ENCODE measurements at places on chromosomes 16 and 17.
A peak's percentile ranks its signal among the peaks of the same experiment; 100 is the strongest.

DNA sequence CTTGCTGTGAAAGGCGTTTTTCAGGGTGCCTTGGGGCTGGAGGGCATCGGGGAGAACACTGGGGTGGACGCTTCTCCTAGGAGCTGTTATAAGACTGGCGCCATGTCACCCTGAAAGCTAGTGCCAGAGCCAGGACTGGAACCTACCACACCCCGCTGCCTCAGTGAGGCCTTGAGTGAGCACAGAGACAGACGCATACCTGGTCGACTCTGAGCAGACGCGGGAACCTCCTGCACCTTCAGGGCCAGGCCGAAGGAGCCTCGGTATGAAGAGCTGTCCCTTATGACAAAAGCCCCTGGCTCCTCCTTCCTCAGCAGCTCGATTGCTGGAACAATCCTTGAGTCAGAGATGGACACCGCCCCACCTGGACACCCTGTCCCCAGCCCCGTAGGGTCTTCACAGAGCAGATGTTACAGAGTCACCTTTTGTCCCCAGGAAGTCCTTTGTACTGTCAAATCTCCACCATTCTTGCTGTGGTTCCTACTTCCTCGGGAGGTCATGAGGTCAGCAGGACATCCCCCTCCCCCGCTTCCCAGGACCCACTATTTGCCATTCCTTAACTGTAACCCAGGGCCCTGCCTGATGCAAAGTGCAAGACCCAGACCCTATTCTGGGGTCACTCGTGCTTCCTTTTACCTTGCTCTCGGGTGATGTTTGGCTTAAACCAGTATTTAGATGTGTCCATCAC, 17.0 kb downstream of the TNS4 start:
- DNase-seq = no peak

DNA sequence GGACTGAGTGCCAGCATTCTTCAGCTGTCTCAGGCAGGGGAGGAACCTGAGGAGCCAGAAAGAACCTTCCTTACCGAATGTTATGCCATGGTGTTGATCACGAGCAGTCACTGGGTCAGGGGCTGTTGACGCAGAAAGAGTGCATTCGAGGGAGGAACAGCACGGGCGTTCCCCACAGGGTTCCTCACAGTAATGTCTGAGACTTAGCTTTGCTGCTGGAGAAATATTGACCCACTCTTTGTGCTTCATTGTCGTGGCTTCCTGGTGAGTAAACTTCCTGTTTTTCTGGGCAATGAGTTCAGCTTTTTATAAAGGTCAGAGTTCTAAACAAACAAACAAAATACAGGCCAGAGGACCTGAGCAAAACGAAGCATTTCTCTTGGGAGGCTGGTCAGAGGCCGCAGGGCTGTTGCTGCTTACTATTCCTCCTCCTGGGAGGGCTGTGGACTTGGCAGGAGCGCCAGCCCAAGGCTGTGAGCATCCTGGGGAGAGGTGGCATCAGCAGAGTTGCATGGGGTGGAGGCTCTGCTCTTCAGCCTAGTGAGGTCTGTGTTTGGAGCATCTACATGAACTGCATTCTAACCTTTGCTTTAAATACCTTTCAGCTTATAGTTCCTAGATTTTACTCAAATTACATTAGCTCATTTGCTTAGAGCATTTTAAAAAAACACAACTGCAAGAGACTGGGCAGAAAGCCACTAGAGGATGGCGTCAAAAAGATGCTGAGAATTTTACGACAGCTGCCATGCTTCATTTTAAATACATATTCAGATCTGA, 143.1 kb upstream of the CACNG5 start:
- peak; percentile 63 for DNase-seq

DNA sequence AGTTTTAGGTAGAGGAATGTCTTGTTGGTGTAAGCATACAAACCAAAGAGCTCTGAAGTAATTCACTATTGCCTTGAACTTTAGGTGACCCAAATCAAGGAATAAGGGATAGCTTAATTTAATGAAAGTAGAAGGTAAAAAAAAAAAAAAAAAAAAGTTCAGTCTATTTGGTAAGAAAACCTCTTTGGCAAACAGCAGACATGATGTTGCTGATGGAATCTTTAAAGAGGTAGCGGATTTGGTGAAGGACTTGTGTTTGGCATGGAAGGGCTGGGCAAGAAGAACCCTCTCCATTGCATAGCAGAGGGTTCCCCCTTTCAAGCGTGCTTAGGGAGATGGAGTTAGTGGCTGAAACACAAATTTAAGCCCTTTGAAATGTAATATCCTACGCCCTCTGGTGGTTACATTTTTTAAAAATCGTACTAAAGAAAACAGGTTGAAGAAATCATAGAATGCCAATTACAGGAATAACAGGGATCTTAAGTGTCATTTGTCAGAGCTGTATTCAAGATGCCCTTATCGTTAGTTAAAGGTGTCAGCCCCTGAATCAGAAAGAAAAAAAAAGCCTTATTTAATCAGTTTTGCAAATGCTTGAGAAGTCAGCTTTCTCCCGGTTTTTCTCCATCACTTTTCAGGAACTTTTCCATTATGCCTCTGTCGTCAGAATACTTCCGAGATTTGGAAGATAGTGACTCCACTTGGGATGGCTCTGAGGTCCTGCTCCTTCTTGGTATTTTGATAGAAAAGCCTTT, 383.1 kb downstream of the KCNJ2 start:
- peak; percentile 78 for DNase-seq

- DNase-seq = no peak
These were observed 114.5 kb downstream of the OR1D5 start for GRCh38 chr17:2948721-2949468.

- no peak for DNase-seq
These were observed 209.4 kb downstream of the SEC14L1 start for GRCh38 chr17:77349976-77350830.
